ENCODE measurements at places on chromosomes 6 and 20.
A peak's percentile ranks its signal among the peaks of the same experiment; 100 is the strongest.

DNA sequence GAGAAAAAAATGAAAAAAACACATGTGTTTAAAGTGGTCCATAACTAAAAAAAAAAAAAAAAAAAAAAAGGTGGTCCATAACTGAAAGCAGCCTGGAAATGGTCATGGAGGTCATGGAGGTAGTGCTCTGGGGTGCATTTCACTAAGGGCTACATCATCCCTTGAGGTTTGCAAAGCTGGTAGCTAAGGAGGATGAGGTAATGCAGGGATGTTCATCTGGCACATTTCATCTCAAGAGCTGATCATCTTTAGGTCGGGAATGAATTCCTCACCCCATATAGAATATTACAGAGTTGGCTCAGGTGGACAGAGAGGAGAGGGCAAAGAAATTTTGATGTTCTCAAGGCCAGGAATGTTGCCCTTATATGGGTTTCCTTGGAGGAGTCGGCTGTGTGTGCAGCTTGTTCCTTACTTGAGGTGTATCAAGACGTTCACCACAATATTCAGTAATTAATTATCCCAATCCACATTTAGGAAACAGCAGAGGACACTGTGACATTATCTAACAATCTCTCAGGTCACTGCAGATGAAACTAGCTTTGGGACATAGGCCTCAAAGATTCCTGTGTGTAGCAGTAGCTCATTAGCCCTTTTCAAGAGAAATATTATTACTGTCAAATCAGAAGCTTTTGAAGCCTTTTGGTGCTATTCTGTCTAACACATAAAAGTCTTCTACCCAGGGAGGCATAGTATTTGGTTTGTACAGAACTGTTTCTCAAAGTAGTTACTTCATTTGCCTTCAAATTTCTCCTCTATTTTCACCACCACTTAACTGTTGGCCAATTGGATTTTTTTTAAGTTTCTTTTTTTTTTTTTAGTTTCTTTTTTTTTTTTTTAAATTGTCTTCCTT lies 46.8 kb downstream of the CYP24A1 start:
- no peaks in the 10 kb centered on the region for H3K36me3 ChIP-seq
- H3K27ac ChIP-seq: no peak overlapping the region
- H3K4me3 ChIP-seq: no peak overlapping the region
- no peaks in the 10 kb centered on the region for H3K4me1 ChIP-seq
- DNase-seq: no peak
- H3K27me3 ChIP-seq: no peaks in the 10 kb centered on the region

DNA sequence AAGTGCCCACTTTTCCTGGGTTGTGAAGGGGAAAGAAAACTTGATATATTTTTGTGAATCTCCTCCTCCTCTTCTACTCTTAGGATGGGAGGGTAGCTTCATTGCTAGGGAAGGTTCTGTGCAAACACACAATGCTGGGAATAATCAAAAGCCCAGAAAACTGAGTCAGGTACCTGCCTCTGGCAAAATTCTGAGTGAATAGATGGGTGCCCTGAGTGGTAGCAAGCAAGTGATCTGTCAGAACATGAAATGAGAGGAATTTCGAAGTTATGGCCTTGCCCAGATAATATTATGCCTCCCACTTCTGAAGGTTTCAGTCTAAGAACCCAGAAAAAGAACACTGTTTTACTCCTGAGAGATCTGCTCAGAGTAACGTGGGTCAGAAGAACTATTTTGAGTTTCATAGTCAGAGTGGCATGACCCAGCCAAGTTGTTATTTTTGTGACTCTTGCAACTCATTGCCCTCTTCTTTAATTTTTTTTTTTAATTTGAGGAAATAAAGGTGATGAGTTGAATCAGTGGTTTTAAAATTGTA lies 158.3 kb downstream of the BMP2 start:
- H3K36me3 ChIP-seq: no peaks in the 10 kb centered on the region
- H3K27me3 ChIP-seq: no peaks in the 10 kb centered on the region
- no peaks in the 10 kb centered on the region for H3K4me1 ChIP-seq
- no peak for DNase-seq
- no peak overlapping the region for H3K4me3 ChIP-seq

DNA sequence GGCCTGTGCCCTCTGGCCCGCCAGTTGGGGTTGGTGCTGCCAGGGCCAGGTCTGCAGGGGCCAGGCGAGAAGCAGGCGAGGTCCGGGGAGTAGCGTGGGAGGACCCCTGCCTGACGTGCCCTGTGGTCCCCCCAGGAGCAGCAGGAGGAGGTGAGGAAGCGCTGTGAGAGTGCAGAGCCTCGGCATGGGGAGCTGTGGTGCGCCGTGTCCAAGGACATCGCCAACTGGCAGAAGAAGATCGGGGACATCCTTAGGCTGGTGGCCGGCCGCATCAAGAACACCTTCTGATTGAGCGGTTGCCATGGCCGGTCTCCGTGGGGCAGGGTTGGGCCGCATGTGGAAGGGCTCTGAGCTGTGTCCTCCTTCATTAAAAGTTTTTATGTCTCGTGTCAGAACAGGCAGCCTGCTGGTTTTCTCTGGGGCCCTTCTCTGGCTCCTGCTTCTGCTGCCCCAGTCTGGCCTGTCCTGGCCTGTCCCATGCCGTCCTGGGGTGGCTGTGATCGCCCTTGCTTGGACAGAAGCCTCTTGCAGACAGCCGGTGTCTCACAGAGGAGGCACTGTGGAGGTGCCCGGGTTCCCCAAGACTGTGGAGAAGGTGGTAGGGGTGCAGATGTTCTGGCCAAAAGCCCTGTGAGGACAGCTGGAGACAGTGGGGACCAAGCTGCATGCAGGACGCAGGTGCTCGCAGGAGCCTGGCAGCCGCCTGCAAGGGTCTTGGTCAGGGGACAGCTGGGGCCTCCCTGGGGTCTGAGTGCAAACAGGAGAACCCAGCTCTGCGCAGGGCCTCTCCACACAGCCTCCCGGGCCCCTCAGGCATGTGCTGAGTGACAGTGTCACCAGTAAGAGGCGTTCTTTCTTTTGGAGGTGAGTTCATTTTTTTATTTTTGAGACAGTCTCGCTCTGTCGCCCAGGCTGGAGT lies 3.0 kb upstream of the C20orf204 start:
- H3K36me3 ChIP-seq: peaks cover 63% of the 10 kb centered on the region
- peaks cover 6% of the 10 kb centered on the region for H3K27me3 ChIP-seq
- no peak overlapping the region for H3K27ac ChIP-seq
- no peak for DNase-seq
- H3K4me3 ChIP-seq: no peak overlapping the region

DNA sequence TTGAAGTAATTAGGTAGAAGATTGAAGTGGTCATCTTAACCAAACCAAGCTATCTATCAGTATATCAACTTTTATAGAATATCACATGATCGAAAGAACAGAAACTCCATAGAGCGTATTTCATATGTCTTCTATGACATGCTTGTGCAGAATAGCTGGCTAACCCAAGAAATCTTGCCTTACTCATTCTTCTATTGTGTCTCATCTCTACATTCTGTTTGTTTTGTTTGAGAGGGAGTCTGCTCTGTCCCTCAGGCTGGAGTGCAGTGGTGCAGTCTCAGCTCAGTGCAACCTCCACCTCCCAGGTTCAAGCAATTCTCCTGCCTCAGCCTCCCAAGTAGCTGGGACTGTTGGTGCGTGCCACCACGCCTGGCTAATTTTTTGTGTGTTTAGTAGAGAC lies 10.6 kb downstream of the TAB2 start:
- DNase-seq: no peak
- H3K36me3 ChIP-seq: no peaks in the 10 kb centered on the region

- no peaks in the 10 kb centered on the region for H3K36me3 ChIP-seq
- H3K4me3 ChIP-seq: no peak overlapping the region
- no peak for DNase-seq
- H3K27me3 ChIP-seq: no peaks in the 10 kb centered on the region
These were observed 48.1 kb upstream of the TNFRSF21 start for GRCh38 chr6:47357827-47358226.

- H3K27ac ChIP-seq: no peak overlapping the region
- H3K4me1 ChIP-seq: no peaks in the 10 kb centered on the region
- H3K4me3 ChIP-seq: no peak overlapping the region
- H3K36me3 ChIP-seq: peaks cover 16% of the 10 kb centered on the region
- DNase-seq: no peak
- H3K27me3 ChIP-seq: no peaks in the 10 kb centered on the region
These were observed 53.8 kb downstream of the PHF3 start for GRCh38 chr6:63689421-63689820.

GRCh38 chr6:135870722-135871121 lies 19.2 kb downstream of the PDE7B start:
- no peak overlapping the region for H3K27ac ChIP-seq
- no peak overlapping the region for H3K4me3 ChIP-seq
- no peaks in the 10 kb centered on the region for H3K27me3 ChIP-seq

DNA sequence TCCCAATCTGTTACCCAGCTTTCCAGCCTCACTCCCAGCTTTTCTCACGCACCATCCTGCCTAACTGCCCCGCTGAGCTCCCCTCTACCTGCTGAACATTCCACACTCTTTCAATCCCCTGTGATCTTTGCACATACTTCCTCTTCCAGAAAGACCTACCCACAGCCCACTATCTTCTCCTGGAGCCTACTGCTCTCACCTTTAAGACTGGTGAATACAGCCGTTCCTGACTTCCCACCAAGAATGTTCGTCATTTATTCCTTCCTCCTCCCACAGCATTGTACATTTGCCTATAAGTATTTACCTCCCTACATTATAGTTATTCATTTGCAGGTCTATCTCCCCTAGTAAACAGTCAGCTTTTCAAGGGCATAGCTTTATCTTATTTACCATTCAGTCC lies 61.9 kb upstream of the MBOAT1 start:
- no peak overlapping the region for H3K27ac ChIP-seq
- no peak overlapping the region for H3K4me3 ChIP-seq
- no peaks in the 10 kb centered on the region for H3K27me3 ChIP-seq
- no peak for DNase-seq
- no peaks in the 10 kb centered on the region for H3K4me1 ChIP-seq
- no peaks in the 10 kb centered on the region for H3K36me3 ChIP-seq

DNA sequence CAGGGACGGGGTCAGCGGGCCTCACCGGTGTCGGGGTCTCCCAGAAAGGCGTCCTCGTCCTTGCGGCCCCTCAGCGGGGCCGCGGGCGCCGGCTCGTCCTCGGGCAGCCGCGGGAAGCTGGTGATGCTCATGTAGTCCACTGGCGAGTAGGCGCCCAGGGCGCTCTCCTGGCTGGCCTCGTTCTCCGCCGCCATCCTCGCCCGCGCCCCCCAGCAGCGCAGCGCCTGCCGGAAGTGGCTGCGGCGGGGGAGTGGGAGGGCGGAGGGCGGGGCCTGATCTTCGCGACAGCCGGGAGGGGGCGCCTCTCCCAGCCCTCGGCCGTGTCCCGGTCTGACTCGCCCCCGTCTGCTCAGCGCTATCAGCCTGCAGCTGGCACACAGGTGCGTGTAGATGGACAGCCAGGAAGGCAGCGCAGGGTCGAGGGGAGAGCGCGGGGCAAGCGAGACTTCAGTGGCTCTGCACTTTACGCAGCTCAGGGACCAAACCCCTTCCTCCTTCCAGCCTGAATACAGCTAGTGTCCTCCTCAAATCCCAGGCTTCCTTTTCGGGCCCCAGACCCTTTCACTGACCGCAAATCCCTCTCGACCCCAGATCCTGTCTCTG lies at the start of gene GGT7:
TSS of gene GGT7 (minus strand) at position 235 of the 603 bp plus-strand sequence. CDS start at position 194, 41 bp downstream.
- H3K4me3 ChIP-seq: peak within 1 kb of the TSS; percentile 72
- no peaks in the 10 kb centered on the region for H3K4me1 ChIP-seq
- peak; percentile 90 for DNase-seq
- peak within 1 kb of the TSS; percentile 73 for H3K27ac ChIP-seq

GRCh38 chr20:63314566-63315239 lies 21.7 kb downstream of the COL20A1 start:
- H3K4me1 ChIP-seq: no peaks in the 10 kb centered on the region
- no peak overlapping the region for H3K27ac ChIP-seq
- no peaks in the 10 kb centered on the region for H3K27me3 ChIP-seq
- no peak overlapping the region for H3K4me3 ChIP-seq
- DNase-seq: no peak
- H3K36me3 ChIP-seq: no peaks in the 10 kb centered on the region

GRCh38 chr6:42315991-42316970 lies 98.6 kb upstream of the MRPS10 start:
- no peaks in the 10 kb centered on the region for H3K27me3 ChIP-seq
- no peak overlapping the region for H3K4me3 ChIP-seq
- peak overlapping the region; percentile 59 for H3K27ac ChIP-seq
- no peak for DNase-seq

DNA sequence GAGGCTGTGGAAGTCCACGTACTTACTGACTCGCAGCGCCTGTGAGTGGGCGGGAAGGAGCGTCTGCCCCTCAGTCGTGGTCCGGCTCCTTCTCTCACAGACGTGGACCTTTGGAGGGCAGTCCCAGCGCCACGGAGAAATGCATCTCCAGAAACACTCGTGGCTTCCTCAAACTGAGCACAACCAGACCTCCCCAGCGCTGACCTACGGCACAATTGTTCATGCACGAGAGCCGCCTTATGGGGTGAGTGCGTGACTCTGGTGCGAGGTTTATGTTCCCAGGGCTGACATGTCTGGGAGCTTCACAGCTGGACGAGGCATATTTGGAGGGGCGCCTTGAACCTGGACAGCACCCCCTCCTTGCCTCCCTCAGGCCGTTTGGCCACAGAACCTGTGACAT lies 29.7 kb downstream of the FRMD1 start:
- H3K4me3 ChIP-seq: no peak overlapping the region
- H3K4me1 ChIP-seq: no peaks in the 10 kb centered on the region
- DNase-seq: no peak
- H3K27ac ChIP-seq: no peak overlapping the region
- no peaks in the 10 kb centered on the region for H3K27me3 ChIP-seq

DNA sequence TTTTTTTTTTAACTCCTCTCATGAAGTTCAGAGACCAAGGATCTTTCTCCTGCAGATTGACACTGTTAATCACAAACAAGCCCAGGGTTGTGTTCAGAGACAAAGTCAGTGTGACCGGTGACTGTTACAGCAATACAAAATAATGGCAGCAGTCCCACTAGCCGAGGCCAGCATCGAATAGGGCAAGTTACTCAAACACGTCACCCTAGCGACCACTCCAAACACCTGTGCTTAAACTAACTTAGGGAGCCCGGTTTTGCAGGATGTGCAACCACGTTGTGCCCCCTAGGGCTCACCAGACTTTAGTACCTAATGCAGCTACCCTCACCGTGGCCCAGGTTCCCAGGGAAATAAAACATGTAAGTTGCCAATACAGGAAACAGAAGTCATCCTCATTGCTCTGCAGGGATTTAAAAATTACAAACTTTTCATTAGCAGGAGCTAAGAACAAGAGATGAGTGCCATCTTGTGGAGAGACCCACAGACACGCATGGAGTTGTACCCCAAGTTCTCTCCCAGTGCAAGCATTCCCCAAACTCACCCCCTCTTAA lies 38.1 kb downstream of the FAM50B start:
- H3K4me1 ChIP-seq: peaks cover 30% of the 10 kb centered on the region
- H3K36me3 ChIP-seq: no peaks in the 10 kb centered on the region
- no peak for DNase-seq
- H3K27ac ChIP-seq: no peak overlapping the region
- no peaks in the 10 kb centered on the region for H3K27me3 ChIP-seq

GRCh38 chr6:101935732-101936131 lies 542.2 kb downstream of the GRIK2 start:
- no peaks in the 10 kb centered on the region for H3K4me1 ChIP-seq
- no peaks in the 10 kb centered on the region for H3K36me3 ChIP-seq
- H3K27ac ChIP-seq: no peak overlapping the region
- no peak overlapping the region for H3K4me3 ChIP-seq
- H3K27me3 ChIP-seq: no peaks in the 10 kb centered on the region
- no peak for DNase-seq

Measured in ascending aorta (tissue), 2 donors.